ENCODE measurements at places on chromosomes 3 and 15.

GRCh38 chr15:65912235-65912634, 42.9 kb downstream of the RAB11A start:
- DNase-seq = no peak

DNA sequence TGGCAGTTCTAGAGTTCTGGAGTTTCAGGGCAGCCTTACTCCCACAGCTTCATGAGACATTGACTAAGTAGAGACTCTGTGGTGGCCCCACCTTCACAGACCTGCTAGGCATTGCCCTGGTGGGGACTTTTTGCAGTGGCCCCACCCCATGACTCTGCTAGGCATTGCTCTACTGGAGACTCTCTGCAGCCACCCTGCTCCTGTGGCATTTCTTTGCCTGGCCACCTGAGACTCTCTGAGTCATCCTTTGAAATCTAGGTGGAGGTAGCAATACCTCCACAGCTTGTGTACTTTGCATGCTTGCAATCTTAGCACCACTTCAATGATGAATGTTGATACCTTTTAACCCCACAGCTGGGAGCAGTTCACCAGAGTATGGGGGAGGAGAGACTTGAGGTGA, 40.6 kb upstream of the DHX36 start:
- no peak for DNase-seq

GRCh38 chr3:23761440-23761896, 44.3 kb upstream of the UBE2E1 start:
- peak; percentile 35 for DNase-seq

- no peak for DNase-seq
These were observed 50.9 kb upstream of the SPRED1 start for GRCh38 chr15:38201714-38202113.

- DNase-seq = no peak
These were observed 133.7 kb upstream of the OSTN start for GRCh38 chr3:191065181-191065805.

DNA sequence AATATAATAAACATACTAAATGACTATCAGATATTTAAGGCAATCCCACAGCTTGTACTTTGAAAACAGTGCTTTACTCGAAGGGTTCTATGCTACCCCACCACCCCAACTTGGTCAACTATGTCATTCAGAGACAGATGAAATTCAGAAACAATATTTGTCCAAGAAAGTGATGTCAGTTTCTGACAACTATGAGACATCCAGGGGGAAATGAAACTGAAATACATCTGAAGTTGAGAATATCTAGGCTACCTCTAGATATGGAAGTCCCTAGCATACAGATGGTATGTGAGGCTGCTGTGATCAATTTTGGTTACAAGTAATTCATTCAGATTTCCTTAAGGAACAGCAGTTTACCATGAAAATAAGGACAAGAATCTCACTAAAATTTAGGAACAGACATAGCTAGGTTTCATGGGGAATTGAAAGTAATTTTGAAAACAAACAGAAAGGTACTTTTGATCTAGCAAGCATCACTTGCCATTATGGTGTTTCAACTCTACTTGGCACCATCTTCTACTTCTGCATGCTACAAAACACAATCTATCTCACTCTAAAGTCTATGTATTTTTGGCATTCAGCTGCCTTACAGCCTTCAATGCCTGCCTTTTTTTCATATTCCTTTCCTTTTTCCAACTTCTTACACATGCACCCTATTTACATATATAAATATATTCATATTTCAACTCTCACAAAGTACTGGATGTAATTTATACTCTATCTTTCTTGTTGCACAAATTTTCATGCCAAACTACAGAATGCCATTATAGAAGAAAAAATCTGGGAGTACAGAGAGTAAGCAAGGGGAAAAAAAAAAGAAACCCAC, 21.7 kb downstream of the ATG3 start:
- DNase-seq = peak; percentile 78

DNA sequence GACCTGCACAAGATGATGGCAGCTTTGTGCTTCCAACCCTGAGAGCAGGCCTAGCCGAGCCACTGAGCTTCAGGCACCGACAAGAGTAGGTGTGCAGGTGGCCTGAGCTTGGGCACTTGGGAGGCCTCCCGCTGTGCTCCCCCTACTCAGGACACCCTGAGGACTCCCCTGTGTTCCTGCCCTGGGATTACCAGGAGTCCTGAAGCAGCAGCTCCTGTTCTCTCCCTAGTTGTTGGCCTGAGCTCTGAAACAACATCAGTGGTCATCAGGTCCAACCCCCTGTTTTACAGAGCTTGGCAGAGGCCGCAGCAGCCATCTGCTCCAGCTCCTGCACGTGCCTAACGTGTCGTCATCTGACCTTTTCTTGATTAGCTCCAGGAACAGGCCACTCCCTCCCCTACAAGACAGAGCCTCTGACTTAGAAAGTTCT, 8.0 kb upstream of the MESP2 start:
- no peak for DNase-seq

DNA sequence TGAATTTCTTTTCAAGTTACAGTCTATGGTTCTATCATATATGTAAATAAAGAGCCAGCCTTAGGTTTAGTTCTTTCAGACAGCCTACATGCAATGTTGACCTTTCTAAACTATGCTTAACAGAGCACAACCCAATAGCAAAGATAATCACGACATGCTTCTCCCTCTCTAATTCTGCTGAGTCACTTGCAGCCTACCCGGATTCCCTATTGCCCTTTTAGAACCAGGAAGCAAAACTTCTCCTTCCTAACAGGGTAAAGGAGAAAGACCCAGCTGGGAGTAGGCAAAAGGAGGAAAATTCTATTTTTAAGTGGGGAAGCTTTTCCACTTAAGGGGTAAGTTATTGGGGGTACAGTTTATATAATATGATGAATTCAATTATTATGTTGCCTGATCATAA, 79.3 kb downstream of the SLC7A14 start:
- DNase-seq = peak; percentile 20

- no peak for DNase-seq
These were observed 153.5 kb upstream of the GOLIM4 start for GRCh38 chr3:168249205-168249549.

DNA sequence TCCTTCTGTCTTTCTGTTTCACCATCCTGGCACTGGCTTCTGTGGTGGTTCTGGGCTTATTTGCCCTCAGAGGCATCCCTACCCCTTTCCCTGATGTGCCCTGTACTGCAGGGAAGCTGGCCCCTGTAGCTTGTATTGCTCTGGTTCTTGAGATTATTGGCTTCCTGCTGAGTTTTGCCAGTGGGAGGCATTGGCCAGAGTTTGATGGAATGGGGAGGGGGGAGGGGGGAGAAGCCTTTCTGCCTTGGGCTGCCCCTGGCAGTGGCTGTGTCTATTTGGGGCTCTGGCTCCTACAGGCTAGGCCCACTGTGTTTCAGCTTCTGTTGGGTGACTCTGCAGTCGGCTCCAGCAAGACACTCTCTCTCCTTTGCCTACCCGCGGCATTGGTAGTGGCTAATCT, 41.6 kb upstream of the SEMA6D start:
- no peak for DNase-seq
